Putamen (tissue), 1 donor: ENCODE measurements at places on chromosomes 7 and 10.

- DNase-seq: no peak
Observed at GRCh38 chr7:130878785-130879184, 144.8 kb upstream of the KLF14 start.

DNA sequence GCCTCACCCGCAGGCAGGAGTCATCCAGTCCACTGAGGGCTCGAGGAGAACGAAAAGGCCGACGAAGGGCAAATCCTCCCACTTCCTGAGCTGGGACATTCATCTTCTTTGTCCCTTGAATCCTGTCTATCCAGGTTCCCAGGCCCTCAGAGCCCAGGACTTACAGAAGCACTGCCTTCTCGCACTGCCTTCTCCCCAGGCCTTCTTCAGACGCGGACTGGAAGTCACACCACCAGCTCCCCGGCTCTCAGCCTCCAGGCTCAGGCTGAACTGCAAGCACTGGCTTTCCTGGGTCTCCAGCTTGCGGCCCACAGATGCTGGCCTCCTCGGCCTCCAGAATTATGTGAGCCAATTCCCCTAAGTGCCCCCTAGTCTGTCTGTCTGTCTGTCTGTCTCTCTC, 6.4 kb upstream of the MMP21 start:
- no peak for DNase-seq

GRCh38 chr10:114806562-114807391, 14.8 kb upstream of the FHIP2A start:
- no peak for DNase-seq

DNA sequence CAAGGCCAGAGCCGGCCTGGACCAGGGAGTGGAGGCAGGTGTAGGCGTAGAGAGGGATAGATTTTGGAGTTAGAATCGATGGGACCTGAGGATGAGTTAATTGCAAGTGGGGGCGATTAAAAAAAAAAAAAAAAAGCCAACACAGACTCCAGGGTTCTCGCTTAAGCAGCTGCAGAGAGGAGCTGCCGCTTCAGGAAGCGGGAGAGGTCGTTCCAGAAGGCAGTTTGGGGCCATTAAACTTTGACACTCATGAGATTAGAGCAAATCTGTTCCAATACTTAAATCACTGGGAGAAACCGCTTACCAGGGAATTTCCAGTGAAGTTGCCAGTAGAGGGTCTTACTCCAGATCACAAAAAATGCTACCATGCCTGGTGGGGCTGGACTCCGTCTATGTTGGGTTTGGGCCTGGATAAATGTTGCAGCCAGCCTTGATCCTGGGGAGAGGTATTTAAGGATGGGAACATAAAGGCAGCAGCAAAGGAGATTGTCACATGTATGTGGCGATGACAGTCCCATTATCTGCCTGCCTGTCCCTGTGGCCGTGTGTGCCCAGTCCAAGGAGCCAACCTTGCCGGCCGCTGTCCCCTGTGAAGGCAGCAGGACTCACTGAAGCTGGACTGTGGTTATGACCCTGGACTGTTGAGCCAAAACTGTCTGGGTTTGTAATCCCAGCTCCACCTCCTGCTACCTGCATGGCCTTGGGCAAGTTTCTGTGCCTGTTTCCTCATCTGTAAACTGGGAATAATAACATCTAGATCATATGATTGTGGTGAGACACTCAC, 23.9 kb upstream of the GRID1 start:
- DNase-seq: no peak

DNA sequence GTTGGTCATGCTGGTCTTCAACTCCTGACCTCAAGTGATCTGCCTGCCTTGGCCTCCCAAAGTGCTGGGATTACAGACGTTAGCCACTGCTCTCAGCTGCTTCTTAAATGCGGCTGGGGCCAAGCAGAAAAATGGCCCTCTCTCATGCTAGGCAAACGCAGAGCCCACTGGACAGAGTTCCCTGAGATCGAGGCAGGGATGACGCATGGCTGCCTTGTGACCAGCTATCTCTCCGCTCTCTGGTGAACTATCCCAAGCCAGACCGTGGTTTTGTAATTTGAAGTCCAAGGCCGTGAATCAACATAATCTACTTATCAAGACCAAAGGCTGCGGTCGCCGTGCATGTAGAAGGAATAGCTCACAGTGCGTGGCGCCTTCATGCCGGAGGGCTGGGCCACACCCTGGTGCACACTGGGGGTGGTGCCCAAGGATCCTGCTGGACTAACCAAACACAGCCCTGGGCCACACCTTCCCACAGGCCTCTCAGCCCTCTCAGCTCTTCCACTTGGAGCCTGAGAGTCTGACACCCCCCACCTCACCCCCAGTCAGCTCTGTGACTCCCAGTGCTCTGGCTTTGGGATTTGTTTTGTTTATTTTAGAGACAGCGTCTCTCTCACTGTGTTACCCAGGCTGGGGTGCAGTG, 88.1 kb upstream of the CUX1 start:
- no peak for DNase-seq

DNA sequence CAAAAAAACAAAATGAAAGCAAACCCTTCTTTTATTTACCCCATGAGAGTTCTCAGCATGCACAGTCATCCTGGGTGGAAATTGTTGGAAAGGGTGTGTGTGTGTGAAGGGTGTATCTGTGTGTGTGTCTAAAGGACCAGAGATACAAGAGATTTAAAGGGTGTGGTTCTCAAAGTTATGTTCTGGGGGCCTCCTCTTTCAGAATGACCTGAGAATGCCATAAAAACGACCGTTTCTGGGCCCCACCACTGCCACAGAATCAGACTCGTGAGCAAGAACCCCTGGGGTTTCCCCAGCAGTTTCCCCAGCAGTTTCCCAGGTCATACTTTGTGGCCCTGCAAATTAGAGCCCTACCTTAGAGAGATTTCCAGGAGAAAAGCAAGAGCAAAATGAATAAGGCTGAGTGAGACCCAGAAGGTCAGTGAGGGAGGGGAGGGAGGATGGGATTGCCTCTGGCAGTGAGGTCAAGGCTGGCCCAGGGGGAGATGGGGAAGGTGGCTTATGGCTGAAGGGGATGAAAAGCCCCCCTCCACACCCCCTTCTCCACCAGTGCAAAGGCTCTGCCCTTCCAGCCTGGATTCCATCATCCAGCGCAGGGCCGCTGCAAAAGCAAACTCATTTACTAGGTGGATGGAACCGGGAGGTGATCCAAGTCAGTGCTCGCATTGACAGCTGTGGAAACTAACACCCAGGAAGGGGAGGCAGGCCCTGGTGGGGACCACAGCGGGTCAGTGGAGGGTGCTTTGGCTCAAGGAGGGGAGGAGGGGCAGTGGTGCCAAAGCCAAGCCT, 10.2 kb downstream of the PYROXD2 start:
- no peak for DNase-seq

DNA sequence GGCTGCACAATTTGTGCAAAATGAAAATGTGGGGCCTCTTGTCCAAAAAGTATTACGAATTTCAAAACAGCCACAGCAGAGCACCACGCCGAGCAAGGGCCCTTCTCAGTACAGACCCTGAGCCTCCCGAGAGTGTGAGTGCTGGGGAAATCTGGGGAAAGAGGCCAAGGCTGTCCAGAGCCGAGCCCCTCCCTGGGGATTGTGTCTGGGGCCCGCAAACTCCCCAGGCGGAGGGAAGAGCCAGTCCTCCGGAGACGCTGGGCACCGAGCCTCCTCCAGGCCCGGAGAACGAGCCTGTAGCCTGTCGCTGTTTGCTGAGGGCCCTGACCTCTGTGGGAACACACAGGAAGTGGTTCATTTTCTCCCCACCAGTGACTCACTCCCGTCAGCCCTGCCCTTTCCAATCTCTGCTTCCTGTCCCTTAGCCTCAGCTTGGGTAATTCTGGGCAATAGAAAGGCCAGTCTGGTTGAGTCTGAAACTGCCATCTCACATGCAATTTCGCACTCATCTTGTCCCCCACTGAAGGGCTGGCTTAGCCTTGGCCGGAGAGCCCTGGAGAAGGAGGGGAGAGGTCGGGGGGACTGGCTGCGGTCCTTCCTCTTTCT, 19.5 kb upstream of the GNA12 start:
- DNase-seq: peak; percentile 35

- no peak for DNase-seq
Observed at GRCh38 chr10:132385721-132386418, 11.1 kb upstream of the PWWP2B start.

DNA sequence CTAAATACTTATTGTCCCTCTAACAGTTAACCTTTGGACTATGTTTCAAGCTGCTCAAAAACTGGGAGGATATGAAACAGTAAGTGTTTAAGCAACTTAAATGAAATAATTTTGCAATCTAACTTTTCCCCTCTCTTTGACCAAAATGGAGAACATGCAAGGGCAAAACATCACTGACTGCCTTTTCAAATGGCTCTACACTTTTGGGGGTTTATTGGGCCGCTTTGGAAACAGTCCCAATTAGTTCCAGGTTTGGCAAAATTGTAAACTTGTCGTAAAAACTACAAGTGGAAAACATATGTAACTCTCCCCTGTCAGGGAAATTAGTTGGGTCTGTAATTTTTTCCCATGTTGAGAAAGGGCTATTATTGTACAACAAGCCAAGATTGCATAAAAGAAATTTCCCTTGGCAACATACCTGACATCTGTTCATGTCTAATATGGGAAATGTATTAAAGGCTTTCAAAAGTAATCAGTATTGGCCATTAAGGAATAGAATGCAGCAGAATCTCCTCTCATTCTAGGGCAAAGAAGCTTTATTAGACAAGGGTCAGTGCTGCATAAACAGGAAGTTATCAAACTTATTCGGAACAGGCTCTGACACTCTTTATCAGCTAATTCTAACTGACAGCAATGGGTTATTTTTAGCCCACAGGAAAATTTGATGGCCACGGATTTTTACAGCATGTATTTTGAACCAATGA, 157.9 kb downstream of the ARID5B start:
- no peak for DNase-seq

DNA sequence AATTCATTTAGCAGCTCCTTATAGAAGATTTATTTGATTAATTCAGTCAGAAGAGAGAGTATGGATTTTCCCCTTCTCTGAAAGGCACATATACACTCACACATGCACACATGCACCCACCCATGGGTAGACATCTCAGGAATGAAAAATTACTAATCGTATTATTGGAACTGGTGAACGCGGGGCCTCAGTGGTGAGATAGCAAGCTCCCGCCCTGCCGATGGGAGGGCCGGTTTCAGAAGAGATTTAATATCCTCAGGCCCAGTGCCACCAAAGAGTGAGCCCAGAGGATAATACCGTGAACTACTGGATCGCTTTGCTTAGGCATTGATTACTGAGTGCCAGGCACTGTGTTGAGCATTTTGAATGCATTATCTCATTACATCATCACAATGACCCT, 38.0 kb upstream of the EMX2 start:
- no peak for DNase-seq

DNA sequence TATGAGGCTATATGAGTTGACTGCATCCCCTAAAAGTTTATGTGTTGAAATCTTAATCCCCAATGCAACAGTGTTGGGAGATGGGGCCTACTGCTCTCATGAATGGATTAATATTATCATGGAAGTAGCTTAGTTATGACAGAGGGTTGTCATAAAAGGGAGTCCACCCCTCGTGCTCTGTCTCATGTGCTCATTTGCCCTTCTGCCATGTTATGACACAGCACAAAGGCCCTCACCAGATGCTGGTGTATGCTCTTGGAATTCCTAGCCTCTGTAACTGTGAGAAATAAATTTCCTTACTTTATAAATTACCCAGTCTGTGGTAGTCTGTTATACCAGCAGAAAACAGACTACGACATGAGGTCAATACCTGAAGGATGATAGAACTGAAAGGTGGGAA, 17.6 kb upstream of the PANK1 start:
- DNase-seq: no peak

DNA sequence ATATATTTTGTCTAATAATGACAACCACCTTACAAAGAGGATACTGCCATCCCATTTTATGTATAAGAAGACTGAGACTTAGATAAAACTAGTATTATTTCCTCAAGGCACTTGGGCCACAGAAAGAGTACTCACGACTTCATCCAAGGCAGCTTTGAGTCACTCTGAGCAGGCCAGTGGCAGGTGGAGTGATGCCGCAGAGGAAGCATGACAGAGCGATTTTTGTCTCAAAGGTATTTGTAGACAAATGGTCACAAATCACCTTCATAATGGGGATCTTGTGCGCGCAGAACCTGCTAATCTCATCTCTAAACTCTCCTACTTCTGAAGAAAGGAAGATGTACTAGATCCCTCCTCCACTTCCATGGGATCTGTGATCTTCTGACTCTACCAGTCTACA, 113.2 kb upstream of the NAMPT start:
- DNase-seq: no peak

GRCh38 chr10:114902151-114902550, 35.8 kb upstream of the TRUB1 start:
- no peak for DNase-seq

- DNase-seq: no peak
Observed at GRCh38 chr7:6307762-6308161, 35.3 kb upstream of the CYTH3 start.

DNA sequence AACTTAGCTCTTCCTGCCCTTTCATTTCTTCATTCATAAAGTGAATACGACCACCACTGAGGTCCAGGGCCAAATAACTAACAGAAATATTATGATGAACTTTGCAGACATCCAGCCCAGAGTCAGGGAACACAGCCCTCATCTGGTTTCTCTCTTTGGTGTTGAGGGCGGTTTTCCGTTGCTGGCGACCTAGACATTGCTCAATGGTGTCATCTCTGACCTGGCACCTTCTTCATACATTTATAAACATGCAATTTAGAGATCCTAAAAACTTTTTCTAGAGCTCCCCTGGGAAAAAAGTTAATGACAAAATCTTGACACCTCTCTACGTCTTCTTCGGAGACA, 324 bp upstream of the TET1 start:
- DNase-seq: no peak

DNA sequence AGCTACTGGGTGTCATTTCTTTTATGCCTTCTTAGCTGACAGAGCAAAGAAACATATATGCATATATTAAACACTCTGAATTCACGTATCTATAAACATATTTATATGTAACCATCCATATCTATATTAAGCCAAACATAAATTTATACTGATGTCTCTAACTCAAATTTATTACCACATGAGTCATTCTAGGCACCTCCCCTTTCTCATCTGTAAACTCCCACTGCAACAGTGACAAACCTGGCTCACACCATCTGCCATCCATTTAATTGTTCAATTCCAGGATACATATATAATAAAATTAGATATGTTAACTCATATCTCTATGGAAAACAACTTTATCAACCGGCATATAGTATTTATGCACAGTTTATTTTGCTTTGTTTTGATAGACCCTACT, 722.3 kb downstream of the SORCS1 start:
- no peak for DNase-seq

- peak; percentile 35 for DNase-seq
Observed at GRCh38 chr10:69337296-69338132, 59.2 kb downstream of the HK1 start.

DNA sequence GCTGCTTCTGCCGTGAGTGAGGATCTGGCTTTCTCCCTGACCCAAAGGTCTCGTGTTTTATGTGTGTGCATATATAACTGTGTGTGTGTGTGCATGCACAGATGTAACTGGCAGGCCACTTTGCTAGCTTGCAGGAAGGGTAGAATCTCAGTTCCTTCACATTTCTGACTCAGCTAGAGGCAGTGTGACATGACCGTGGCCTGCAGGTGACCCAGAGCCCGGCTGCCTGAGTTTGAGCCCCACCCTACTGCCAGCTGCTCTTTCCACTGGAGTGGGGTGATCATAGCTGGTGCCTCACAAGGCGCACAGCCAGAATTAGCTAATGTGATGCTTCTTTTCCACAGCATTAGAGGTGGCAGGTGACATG, 9.3 kb upstream of the MYL7 start:
- DNase-seq: no peak
